ENCODE measurements at places on chromosomes 7 and 10. TPM values are rescaled to one million over a fixed set of nuclear protein-coding genes. Genes with fewer than 3 reads are reported as not detected.

DNA sequence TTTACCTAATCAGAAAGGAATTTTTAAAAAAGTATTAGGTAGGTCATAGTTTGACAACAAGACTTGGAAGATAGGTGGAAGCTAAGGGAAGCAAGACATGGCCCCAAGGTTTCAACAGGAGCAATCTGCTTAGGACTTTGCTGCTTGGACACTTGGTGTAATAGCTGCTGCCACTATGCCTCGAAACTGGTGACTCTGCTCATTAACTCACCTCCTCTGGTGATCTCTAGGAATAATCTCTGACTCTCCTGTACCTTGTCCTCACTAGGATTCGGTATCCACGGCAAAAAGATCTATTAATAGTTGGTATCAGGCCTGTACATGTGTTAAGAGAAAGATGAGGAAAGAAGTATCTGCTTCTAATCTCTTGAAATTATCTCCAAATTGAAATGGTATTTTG lies 53.1 kb downstream of the PTEN start:
- DNase-seq, result no peak

- DNase-seq, result no peak
Observed at GRCh38 chr7:28695300-28696295, 262.5 kb downstream of the TRIL start.

DNA sequence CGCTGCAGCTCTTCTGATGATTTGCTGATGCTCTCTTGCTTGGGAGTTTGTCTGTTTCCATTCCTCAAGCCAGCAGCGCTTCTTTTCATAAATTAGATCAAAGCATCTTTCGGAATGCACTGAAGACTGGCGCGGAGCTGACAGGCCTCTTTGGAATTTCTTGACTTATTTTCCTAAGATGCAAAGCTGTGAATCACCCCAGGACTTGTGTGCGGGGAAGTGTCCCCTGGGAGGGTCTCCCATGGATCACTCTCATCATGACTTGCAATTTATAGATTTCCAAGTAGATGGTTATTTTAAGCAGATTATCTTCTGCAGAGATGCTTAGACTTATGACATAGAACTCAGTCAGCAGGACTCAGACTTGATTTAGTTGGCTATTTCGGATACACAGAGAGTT lies 467.2 kb downstream of the TCERG1L start:
- no peak for DNase-seq

DNA sequence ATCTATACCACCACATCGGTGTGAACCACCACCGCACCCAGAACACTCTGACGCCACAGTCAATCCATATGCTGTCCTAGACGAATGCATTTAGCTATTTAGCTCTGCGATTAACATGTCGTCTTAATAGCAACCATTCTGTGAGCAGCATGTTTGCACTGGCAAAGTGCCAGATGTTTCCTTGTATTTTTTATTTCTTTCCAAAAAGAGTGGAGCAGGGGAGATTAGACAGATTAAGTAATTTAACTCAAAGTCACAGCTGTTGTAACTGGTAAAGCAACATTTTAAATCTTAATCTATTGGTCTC lies 57.0 kb upstream of the ARL4A start:
- DNase-seq, result no peak

- DNase-seq, result no peak
Observed at GRCh38 chr10:83724471-83725241, 414.7 kb upstream of the GHITM start.

- DNase-seq, result no peak
Observed at GRCh38 chr10:3008518-3009195, 58.7 kb upstream of the PFKP start.

The NACAD gene
- 1.0 TPM for total RNA-seq

The GHITM gene
- 284 TPM for total RNA-seq

The COBL gene
- 36.8 TPM for total RNA-seq

The SLC25A13 gene
- 36.4 TPM for total RNA-seq

The IDI2 gene
- not detected for total RNA-seq
